DMS 273 treated with DMSO at 0.1 percent for 48 hours (cell line): ENCODE measurements at places on chromosomes 12 and 14.

GRCh38 chr12:57897286-57897974, 43.9 kb upstream of the ATP23 start:
- no peak for DNase-seq

GRCh38 chr14:93114068-93114710, 1.5 kb downstream of the ITPK1 start:
- DNase-seq: no peak

DNA sequence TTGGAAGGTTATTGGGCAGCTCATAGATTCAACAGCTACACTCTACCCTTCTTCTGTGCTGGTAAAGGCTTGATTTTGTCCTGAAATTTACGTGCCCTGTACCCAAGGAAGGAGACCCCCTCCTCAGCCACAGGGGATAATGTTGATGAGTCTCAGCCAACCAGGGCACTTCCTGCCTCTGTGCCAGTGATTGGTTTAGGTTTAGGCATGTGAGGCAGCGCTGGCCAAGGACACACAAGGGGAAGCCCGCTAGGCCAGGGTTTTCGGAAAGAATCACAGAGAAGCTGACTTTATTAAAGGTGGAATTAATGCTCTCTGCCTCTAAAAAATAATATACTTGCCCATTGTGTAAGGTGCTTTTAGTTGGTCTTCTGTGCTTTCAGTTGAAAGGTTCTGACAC, 15.4 kb upstream of the CTDSP2 start:
- DNase-seq: no peak

GRCh38 chr12:106897082-106897481, 58.6 kb upstream of the TMEM263 start:
- no peak for DNase-seq

DNA sequence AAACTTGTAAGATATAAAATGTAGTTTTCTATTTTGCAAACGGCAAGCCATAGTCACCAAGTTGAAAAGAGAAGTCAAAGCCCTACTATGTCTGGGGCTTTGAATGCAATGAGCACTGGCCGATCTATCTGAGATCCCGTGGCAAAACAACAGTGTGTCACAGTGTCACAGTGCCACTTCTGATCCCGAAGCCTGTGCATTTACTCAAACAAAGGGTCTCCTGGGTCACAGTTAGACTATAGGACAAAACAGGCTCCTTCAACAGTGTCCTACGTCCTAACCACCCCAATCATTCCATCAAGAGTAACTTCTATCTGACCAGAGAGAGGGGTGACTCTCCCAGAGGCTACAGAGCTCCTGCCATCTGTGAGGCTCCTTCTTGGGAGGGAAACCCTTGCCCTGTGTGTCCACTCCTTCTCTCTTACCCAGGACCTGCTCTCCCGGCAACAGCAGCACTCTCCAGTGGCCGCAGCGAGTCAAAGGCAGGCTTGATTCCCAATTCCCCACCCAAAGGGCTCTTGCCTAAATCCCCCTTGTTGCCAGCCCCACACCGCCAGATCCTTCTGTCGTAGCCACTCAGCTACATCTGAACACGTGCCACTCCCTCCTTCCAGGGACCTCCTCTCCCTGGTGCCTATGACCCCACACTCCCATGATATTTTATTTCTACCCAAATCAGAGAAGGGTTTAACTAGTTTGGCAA, 14.0 kb upstream of the SELPLG start:
- no peak for DNase-seq

DNA sequence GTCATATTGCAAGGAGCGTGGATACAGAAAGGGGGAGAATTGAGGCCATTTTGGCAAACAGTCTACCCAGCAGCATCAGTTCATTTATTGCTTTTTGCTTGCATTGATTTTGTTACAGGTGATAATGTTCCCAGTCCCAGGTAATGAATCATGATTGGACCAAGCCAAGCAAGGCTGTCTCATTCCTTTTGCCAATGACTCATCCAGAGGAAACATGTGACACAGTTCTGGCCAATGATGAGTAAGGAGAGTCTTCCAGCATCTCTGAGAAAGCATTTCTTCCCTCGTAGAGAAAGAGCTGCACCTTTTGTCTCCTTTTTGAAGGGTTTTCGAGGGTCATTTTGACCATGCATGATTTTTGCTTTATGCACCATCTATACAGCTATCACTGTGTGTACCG, 68.2 kb downstream of the SLC15A4 start:
- no peak for DNase-seq

DNA sequence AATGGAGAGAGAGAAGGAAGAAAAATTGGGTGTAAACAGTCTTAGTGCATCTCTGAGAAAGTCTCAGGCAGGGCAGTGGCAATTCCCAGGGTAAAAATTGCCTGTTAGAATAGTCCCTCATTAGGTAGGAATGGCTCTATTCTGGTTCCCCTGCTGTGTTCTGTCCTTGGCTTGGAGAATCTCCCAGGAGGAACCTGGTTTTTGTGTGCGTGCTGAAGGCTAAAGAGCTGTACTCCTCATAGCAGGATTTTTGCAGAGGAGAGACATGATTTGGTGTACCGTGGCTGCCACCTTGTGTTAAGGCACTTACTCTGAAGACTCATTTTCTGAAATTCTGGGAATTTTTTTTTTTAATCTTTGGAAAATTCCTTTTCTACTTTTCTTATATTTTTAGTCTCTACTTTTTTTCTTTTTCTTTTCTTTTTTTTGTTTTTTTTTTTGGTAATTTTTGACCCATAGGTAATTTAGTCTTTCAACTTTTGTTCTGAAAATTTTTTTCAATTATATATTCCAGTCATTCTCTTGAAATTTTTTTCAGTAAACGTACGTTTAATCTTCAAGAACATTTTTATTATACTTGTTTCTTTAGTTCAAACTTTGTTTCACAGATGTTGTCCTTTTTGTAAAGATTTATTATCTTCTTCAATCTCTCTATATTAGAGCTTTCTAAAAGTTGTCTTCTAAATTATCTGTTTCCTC, 63.8 kb downstream of the FBXO33 start:
- DNase-seq: peak; percentile 20

- DNase-seq: no peak
These were observed 9.3 kb downstream of the KRAS start for GRCh38 chr12:25241167-25242020.

DNA sequence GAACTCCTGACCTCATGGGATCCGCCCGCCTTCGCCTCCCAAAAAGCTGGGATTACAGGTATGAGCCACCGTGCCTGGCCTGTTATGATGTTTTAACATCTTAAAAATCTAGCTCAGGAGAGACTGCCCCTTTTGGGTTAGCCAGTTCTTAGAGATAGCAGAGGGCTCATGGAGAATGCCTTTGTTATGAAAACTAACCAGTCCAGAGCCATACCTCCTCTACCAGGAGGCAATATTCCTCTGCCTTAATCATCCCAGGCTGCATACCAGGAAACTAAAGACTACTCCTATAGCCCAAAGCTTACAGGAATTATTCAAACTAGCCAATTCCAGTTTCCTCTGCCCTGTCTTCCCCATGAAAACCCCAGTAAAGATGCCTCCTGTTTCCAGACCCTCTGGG, 96.0 kb upstream of the MDM1 start:
- DNase-seq: no peak

DNA sequence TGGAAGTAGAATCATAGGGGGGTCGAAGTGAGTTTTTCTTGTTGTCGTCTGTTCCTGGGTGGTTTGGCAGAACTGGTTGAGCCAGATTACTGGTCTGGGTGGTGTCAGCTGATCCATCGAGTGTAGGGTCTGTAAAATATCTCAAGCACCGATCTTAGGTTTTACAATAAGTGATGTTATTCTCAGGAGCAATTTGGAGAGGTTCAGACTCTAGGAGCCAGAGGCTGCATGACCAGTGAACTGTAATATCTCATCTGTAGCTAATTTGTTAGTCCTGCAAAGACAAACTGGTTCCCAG, 9.7 kb upstream of the SERPINA1 start:
- DNase-seq: no peak

DNA sequence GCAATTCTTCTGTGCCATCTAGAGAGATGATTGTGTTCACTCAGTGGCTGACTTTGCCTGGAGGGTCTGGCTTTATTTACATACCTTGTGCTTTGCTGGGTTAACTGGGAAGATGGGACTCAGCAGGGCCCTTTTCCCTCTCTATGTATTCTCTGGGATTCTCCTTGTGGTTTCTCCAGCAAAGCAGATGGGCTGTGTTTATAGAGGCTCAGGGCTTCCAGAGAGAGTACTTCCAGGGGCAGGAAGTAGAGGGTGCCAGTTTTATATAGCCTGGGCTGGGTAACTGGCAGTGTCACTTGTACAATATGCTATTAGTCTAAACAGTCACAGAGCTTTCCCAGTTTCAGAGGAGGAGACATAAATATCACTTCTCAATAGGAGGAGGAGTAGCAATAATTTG, 509.9 kb downstream of the DIO2 start:
- DNase-seq: no peak

DNA sequence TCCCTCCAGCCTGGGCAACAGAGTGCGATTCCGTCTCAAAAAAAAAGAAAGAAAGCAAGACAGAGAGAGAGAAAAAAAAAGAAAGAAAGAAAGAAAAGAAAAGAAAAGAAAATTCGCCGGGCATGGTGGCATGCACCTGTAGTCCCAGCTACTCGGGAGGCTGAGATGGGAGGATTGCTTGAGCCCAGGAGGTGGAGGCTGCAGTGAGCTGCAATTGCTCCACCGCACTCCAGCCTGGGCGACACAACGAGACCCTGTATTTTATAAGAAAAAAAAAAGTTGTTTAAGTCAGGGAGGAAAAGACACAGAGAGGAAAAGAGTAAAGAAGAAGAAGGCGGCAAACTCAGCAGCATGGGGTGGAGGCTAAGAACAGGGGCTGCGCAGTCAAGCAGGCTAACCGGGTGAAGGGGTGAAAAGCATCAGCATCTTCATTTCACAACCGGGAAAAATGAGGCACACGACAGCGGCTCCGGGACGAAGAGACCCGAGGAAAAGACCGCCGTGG, 557 bp upstream of the FICD start:
- no peak for DNase-seq
